ENCODE measurements at places on chromosomes 3 and 15.

GRCh38 chr15:99085413-99086326, 19.2 kb upstream of the SYNM start:
- no peak for DNase-seq

- no peak for DNase-seq
Observed at GRCh38 chr3:107813026-107813425, 277.8 kb downstream of the CD47 start.

DNA sequence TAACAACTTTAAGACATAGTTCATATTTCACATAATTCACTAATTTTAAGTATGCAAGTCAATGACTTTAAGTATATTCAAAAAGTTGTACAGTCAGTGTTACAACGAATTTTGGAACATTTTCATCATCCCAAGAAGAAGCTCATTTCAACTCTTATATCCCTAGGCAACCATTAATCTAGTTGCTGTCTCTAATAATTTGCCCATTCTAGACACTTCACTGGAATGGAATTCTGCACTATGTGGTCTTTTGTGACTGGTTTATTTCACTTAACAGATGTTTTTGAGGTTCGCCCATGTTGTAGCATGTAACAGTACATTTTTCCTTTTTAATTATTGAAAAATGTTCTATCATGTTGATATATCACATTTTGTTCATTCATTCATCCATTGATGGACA, 104.2 kb upstream of the SPRED1 start:
- DNase-seq, result no peak

GRCh38 chr3:111368056-111368455, 173.9 kb upstream of the CD96 start:
- DNase-seq, result no peak

GRCh38 chr3:108507902-108508301, 2.5 kb downstream of the MYH15 start:
- DNase-seq, result no peak

- no peak for DNase-seq
Observed at GRCh38 chr15:51706926-51707608, 25.8 kb downstream of the SCG3 start.

GRCh38 chr3:50146316-50146901, 8.7 kb upstream of the SEMA3F start:
- DNase-seq, result no peak

GRCh38 chr3:99957151-99957796, 139.6 kb downstream of the CMSS1 start:
- DNase-seq, result no peak

DNA sequence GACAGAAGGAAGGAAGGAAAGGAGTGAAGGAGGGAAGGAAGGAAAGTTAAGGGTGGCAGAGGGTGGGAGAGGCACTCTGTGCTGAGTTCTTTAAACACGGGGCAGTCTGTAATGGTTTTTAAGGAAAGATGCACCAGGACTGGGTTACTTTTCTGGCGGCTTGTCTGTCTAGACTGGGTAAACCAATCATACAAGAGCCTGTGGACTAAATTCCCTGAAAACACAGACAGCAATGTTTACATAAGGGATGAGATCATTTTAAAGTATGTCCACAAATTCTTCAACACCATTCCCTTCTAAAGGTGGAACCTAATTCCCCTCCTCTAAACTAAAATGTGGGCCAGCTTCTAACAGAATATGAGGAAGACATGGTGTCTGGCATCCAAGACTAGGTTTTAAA, 235.5 kb upstream of the IGF1R start:
- DNase-seq, result no peak

GRCh38 chr3:17938313-17938712, 195.9 kb upstream of the TBC1D5 start:
- no peak for DNase-seq

DNA sequence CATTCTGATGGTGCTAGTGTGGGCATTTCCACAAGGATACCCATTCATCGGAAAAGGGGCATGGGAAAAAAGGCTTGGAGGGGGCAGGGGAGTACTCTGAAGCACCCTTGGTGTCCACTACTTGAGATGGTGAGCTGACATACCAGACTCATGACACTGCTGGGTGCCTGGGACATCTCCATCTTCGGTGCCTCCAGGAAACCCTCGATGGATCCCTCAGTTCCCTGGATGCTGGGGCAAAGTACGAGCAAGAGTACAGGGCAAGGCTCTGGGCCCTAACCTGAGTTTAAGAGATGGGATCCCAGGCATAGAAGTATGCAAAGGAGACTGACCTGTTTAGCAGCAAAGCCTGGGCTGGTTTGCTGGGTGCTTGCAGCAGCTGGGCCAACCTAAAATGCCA, 5.2 kb upstream of the IP6K1 start:
- DNase-seq, result no peak

DNA sequence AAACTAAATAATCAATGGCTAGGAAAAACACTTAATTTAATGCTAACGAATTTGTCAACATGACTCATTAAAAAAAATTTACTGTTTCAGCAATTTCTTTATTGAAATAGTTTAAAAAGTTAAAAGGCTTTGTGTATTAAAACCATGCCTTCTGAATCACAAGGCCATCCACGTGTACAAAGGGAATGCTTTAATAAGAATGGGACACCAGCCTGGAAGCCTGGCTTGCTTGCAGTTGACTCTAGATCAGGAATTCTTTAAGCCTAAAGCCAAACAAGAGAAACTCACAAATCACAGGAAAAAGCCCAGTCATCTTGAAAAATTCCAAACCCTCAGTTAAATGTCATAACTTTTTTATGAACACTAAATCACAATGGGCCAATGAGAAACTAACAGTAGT, 137.6 kb downstream of the PEAK1 start:
- no peak for DNase-seq

GRCh38 chr3:86563400-86563970, 427.5 kb downstream of the VGLL3 start:
- no peak for DNase-seq

- DNase-seq, result peak; percentile 37
Observed at GRCh38 chr15:63978511-63979261, 67.6 kb downstream of the DAPK2 start.

DNA sequence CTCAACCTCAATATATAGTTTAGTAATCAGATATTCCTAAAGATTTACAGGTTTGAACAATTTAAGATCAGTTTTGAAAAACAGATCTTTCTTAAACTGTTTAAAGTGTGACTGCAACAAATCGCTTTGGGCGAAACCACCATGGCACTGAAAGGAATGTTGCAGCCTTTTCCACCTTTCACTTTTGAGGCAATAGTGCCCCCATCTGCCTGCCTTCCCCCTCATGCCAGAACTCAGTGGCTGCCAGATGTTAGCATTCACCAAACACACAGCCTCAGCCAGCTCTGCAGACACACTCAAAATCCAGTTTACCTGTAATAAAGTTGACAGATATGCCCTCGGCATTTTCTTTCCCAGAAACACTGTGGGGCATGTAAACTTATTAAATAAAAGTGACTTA, 3.3 kb downstream of the LYSMD4 start:
- DNase-seq, result no peak

DNA sequence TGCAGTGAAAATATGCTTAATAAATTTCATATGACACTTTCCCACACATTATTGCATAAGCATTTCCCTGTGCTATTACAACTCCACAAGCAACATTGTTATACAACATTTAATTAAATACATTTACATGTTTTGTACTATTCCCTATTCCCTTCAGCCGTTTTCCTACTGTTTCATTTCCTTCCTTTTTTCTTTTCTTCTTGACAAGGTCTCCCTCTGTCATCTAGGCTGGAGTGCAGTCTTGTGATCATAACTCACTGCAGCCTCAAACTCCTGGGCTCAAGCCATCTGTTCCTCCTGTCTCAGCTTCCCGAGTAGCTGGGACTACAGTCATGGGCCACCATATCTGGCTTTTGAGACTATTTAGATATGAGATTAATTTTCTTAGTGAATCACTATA, 254.7 kb downstream of the NFKBIZ start:
- DNase-seq, result no peak

DNA sequence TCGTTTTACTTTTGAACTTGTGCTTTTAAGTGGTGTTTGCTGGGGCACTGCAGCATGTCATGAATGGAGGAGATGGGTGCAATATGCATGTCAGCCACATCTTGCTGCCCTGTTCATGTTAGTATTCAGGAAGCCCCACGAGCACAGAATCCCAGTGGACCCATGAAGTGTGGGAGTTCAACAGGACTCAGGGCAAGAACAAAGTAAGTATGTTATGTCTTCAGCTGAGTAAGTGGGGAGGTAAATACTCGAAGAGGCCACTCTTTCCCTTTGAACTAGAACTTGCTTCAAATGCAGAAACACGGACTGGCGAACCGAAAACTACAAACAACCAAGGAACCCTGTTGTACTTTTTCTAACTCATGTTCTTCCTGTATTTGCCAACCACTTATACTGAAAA, 23.4 kb downstream of the SOX14 start:
- DNase-seq, result no peak

DNA sequence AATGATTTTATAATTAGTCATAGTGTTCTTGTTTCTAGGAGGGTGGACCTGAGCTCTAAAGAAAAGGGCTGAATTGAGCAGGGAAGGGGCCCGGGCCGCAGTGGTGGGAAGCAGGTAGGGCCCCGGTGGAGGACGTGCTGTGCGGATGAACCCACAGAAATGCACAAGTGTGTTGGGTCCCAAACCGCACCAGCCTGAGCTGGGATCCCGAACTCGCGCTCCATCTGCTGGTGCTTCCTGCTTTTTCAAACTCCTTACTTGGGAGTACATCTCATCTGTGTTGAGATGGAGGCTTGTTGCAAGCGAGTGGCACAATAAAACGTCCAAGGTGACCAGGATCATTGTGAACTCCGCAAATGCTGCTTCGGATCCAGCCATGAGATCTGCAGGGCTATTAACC, 244.8 kb upstream of the IGF1R start:
- DNase-seq, result no peak

DNA sequence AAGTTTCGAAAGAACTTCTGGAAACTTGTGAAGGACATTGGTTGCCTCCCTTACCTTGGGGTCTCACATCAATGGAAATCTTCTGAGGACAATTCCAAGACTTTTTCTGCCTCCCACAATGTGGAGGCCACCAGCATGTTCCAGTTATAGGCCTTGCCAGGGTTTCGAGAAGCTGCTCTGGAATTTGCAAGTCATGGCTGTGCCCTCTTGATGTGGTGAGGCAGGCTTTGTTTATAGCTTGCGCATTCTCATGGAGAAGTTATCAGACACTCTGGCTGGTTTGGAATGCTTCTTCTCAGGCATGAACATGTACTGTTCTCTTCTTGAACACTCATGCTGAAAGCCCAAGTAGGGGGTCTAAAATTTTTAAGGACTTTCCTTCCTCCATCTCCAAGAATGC, 4.1 kb downstream of the CXCR6 start:
- DNase-seq, result no peak

DNA sequence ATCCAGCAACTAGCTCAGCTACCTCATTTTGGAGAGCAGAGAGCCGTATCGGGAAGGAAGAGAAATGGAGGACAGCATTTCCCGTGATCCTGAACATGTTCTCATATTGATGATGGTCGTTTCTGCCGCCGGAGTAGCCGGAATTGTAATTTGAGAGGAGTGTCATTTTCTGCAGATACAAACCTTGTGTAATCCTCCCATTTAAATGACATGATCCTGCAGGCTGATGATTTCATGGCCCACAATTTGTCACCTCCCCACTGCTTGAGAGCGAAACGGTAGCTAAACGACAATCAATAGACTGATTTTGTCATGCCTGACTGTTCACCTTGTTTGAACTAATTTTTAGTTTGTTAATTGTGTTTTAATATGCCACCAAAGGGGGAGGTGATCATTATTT, 126.5 kb upstream of the CNTN6 start:
- no peak for DNase-seq

DNA sequence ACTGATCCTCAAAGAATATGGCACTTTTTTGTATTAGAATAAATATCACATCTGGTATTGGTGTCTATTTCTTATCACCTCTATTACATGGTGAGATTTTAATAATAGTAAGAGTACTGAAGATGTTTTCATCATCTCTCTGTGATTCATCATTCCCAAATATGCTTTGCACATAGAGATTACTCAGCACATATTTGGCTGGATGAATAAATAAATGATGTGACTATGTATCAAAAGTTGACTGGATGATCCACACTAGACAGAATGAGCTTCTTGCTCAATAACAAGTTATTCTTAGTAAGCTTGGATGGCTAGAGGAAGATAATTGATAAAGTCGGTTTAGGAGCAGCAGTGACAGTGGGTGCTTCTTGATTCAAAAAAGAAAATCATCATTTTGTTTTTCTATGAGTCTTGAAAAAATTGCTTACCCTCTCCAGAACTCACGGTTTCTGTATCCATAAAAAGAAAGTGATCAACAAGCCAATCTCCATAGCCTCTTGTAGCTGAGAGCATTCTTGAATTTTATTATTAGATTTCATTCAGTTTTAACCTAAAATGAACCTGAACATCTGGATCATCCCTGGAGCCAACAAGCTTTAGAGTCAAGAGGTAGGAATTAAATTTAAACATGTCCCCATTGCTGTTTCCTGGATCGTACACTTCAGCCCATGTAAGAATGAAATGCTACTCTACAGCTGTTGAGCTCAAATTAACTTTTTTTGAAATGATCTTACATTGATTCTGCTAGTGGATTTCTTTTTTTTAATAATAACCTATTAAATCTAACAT, 104.8 kb upstream of the OSTN start:
- DNase-seq, result no peak

- no peak for DNase-seq
Observed at GRCh38 chr3:19937459-19938294, 3.7 kb upstream of the EFHB start.

- no peak for DNase-seq
Observed at GRCh38 chr3:14335774-14336748, 66.3 kb upstream of the SLC6A6 start.

DNA sequence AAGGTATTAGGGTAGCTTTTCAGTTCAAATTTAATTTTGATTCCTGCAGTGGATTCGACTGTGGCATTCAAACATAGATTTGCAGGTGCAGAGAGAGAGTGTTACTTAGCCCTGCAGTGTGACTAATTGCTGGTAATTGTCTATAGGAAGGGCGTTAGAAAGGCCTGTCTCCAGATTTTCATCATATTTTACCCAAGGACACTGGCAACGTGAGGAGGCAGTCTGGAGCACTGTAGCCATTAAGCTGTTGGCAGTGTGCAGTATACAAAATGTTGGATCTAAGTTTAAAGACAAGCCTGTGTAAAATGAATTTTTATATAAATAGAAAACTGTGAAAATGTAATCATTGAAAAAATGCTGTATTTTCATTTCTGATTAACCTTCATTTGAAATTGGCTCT, 342.9 kb downstream of the CNTN4 start:
- no peak for DNase-seq

GRCh38 chr3:167835953-167836352, 100.4 kb downstream of the SERPINI1 start:
- no peak for DNase-seq

DNA sequence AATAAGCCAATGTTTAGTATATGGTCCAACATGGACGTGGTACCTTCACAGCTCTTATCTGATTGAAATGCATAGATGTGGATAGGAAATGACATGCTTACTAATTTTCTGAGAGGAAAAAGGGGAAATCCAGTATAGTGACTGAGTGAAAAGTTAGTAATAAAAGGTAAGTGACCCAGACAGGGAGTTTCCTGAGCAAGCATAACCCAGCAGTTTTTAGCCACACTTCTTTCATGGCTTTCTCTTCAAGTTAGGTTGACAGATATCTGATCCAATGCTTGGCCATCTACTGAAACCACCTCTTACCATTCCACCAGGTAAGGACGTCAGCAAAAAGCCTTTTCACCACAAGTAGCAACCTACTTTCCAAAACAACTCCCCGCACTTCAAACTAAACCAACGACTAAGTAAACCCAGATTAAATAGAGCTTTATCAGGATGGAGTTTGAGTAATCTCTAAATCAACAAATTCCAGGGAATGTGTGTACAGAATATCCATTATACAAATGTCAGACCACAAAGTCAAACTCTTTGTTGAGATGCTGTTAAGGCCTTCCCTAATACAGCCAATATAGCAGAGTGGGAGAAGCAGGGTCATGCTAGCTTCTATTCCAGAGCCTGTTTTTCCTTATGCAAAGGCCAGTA, 329.7 kb downstream of the RORA start:
- DNase-seq, result no peak

Measured in vagina (tissue), 2 donors.